Mucosa of descending colon (tissue), 3 donors: ENCODE measurements at places on chromosomes 11 and 22.

DNA sequence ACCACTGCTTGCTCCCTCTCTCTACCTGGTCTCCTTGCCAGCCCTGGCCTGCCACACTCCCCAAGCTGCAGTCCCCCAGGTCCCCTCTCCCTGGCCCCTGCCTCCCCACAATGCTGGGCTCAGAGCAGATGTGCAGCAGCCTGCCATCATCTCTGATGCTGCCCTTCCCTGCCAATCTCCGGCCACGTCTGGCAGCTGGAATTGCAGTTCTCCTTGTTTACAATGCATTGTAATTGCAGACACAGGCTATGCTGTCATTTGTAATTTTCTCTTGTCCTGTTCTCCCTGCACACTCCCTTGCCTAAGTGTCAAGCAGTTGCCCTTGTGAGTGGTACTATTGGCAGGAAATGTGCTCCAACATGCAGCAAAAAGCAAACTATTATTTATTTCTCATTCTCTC lies 222.3 kb downstream of the NTM start:
- no peak for DNase-seq

GRCh38 chr11:96061069-96061468 lies 137.2 kb upstream of the MTMR2 start:
- DNase-seq: no peak

DNA sequence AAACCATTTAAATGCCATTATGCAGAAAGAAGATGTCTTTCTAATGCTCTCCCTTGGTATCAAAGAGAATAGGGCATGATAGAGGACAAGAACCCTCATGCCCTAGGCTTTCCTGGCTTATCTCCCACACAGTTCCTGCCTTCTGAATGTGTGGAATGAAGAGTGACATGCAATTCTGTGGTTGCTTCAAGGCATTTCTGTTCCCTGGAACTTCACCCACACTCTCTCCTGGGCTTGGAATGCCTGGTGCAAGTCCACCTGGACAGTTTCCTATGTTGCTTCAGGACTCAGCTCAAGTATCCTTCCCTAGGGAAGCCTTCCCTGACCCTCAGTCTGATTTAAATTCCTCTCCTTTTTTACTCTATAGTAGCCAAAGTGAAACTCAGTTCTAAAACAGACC lies 53.8 kb upstream of the DRD2 start:
- no peak for DNase-seq

DNA sequence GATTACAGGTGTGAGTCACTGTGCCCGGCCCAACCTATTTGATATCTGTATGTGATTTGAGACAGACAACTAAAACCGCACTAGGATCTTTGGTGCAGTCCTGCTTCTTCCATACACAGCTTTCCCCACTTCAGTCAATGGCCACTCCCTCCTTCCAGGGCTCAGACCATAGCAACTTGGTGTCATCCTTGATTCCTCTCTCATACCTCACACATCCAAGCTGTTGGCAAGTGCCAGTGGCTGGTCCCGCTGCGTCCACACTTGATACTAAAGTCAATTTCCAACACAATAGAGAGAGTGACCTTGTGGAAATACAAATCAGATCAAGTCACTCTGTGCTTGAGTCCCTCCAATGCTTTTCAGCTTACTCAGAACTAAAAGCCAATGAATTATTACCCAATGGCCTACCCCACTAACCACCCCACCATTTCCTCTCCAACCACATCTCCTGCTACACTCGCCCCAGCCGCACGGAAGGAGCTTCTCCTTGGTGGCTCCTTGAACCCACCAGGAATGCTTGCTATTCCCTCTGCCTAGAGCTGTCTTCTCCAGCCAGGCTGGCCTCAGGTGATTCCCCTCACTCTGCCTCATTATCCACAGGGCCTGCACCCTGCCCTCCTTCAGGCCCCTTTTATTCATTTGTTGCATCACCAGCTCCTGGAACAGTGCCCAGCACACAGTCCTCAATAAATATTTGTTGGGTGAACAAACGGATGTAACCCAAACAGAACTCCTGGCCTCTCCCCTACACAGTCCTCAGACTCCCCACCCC lies 12.9 kb downstream of the ABTB2 start:
- DNase-seq: peak; percentile 22

DNA sequence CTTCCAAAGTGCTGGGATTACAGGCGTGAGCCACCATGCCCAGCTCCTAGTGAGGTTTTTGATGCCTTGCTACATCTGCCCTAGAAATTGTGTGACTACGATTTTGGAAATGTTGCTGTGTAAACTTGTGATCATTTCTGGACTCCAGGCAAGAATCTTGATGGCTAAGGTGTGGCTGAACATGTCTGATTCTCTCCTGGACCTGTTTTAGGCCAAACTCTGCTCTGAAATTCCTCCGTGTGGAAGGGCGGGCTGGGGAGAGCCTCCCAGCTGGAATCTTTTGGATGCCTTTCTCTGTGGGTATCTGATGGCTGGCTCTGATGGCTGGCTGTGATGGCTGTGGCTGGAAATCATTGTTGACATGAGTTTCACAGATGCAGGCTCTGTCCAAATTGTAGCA lies 8.2 kb downstream of the PNPLA3 start:
- DNase-seq: no peak

GRCh38 chr11:12546660-12547059 lies 127.6 kb upstream of the TEAD1 start:
- no peak for DNase-seq

DNA sequence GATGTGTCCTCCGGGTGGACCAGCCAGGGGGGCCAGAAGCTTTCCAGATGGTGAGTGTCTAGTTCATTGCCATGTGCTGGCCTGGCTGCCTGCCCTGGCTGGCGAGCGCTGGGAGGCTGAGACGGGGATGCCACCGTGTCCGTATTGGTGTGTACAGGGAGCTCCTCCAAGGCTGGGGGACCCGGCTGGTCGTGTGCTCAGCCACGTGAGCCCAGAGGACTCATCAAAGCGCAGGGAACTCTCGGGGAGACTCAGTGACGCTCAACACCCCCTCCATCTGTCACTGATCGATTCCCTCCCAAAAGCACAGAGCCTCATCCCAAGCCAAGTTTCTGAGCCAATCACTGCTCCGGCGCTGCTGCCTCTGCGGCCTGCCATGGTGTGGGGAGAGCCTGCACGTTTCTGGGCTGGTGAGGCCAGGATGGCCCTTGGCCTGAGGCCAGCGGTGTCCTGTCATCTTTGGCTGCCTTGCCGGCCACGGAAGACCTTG lies 423.7 kb downstream of the SHANK2 start:
- peak; percentile 10 for DNase-seq

- DNase-seq: no peak
Measured at GRCh38 chr11:70210530-70210929, 7.4 kb downstream of the FADD start.

DNA sequence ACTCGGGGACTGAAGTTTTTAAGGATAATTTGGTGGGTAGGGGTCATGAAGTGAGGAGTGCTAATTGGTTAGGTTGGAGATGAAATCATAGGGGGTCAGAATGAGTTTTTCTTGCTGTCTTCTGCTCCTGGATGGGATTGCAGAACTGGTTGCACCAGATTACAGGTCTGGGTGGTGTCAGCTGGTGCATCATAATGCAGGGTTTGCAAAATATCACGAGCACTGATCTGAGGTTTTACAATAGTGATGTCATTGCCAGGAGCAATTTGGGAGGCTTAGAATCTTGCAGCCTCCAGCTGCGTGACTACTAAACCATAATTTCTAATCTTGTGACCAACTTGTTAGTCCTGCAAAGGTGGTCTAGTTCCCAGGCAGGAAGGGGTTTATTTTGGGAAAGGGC lies 46.4 kb upstream of the CALCB start:
- DNase-seq: no peak

GRCh38 chr11:66653123-66653522 lies 14.6 kb downstream of the RBM4 start:
- no peak for DNase-seq

DNA sequence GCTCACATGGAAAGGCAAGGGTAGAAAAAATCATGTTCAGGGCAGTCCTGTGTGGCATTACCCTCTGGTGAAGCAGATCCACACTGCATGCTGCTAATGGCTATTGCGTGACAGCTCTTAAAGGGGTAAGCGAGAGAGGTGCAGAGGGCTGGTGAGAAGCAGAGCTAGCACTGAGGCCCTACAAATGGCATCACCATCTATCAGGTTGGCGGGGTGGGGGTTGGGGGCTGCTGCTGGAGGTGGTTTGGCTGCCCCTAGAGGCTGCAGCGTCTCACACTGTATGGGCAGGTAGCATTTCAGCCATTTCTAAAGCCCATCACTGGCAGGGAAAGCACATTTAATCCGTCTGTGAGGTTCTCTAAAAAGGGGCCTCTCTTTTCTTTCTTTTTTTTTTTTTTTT lies 16.9 kb upstream of the TMA7B start:
- DNase-seq: no peak

- no peak for DNase-seq
Measured at GRCh38 chr11:93005239-93005638, 35.8 kb downstream of the MTNR1B start.

DNA sequence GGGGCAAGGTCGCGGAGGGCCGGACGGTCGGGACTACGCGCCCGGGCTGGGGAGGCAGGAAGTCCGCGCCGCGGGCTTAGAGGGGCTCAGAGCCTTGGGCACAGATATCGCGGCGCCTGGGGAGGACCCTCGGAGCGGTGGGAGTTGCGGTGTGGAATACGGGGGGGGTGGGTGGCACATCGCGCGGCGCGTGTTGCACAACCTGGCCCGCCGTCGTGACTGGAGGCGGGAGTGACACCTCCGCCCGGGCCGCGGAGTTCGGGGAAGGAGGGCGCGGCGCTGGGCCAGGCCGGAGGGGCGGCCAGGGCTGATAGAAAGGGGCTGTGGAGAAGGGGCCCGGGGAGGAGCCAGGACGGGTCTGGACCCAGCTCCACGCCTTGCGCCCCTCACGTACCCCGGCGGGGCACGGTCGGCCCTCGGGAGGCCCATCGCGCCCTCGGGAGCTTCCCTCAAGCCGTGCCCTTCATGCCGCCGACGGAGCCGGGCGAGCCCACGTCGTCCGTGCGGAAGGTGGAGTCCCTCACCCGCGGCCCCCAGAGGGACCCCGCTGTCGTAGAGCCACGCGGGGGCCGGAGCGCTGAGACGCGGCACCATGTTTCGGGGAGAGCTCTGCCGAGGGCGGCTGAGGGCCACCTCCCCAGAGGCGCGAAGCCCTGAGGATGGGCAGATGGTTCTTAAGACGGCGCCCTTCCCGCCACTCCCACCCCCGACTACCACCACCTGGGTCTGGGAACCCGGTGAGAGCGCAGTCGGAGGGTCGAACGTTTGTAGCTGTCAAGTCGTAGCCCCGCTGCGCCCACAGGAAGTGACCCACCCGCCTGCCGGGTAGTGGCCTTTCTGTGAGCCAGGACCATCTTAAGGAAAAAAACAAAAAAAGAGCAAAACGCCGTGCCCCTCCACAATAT lies 729 bp downstream of the IL17RA start:
- peak; percentile 43 for DNase-seq

- no peak for DNase-seq
Measured at GRCh38 chr22:33909911-33910310, 10.4 kb downstream of the LARGE1 start.

DNA sequence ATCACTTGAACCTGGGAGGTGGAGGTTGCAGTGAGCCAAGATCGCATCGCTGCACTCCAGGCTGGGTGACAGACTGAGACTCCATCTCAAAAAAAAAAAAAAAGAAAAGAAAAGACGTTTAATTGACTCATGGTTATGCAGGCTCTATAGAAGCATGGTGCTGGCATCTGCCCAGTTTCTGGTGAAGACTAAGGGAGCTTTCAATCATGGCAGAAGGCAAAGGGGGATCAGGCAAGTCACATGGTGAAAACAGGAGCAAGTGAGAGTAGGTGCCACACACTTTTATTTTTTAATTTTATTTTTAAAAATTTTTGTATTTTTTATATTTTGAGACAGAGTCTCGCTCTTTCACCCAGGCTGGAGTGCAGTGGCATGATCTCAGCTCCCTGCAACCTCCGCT lies 8.4 kb upstream of the PATZ1 start:
- no peak for DNase-seq

DNA sequence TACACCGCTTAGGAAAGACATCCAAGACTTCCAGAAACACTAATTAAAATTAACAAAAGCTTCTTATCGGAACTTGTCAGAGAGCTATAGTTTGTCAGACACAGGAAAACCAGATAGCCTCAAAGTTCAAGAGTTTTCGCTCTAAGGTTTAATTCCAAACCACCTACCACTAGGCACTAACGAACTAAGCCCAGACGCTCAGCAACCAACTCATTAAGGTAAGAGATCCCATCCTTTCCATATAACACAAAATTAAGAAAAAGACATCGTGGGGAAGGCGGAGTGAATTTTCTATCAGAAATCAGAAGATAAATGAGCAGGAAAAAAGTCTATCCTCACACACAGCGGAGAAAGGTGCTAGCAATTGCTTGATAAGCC lies 382 bp downstream of the IMMP1L start:
- DNase-seq: no peak

GRCh38 chr11:66232769-66233168 lies 35.7 kb upstream of the RAB1B start:
- no peak for DNase-seq

- DNase-seq: no peak
Measured at GRCh38 chr11:96579656-96580055, 189.8 kb downstream of the JRKL start.

DNA sequence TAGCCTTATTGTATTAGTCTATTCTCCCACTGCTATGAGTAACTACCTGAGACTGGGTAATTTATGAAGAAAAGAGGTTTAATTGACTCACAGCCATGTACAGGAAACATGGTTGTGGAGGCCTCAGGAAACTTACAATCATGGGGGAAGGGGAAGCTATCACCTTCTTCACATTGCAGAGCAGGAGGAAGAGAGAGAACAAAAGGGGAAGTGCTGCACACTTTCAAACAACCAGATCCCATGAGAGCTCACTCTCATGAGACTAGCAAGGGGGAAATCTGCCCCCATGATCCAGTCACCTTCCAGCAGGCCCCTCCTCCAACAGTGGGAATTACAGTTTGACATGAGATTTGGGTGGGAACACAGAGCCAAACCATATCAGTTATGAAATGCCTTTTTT lies 179.4 kb downstream of the ARHGAP42 start:
- no peak for DNase-seq

GRCh38 chr11:8347978-8348377 lies 84.3 kb upstream of the LMO1 start:
- no peak for DNase-seq

DNA sequence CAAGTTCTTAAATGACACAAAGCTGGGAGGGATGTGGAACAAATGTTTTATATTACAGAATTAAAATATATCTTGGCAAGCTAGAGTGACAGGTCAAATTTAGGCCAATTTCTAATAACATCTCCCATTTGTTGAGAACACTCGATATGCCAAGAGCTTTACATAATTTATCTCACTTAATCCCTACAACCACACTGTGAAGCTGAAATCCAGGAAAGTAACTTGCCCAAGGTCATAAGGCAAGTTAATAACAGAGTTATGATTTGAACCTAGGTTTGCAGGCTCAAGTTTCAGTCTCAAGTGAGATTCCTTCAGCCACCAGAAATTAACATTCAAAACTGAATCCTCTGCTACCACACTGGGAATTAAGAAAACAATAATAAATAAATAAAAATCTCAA lies 38.3 kb downstream of the RAB30 start:
- DNase-seq: no peak

- peak; percentile 62 for DNase-seq
Measured at GRCh38 chr11:65427691-65428577, 5.3 kb downstream of the NEAT1 start.
